Retina (tissue), 1 donor: ENCODE measurements at places on chromosomes 11 and 22.

DNA sequence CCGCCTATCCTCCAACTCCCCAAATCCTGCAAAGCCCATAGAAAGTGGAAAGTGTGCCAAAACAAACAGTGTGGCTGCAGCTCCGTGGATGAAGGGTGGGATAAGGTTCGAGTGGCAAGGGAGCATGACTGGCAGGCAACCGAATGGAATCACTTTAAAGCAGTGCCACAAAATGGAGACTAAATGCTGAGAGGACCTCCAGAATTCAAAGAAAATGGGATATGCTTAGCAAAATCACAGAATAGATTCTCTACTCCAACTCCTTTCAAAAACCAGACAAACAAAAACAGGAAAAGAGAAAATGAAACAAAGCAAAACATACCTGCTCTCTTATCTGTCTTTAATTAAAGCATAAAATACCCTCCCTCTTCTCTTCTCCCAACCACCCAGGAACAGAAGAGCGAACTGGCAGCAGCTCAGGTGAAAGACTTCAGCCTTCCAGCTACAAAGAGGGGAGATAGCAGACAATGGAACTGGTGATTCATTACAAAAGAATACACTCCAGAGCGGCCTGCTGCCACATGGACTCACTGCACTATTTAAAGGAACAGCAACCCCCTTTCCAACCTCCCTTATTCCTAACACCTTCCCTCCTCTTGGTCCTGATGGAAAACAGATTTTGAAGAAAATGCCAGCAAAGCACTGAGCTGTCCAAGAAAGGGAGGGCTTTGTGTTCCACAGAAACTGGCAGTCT, 118.5 kb downstream of the APOL5 start:
- peak; percentile 65 for DNase-seq

GRCh38 chr11:24833573-24833972, 336.7 kb downstream of the LUZP2 start:
- DNase-seq: no peak

DNA sequence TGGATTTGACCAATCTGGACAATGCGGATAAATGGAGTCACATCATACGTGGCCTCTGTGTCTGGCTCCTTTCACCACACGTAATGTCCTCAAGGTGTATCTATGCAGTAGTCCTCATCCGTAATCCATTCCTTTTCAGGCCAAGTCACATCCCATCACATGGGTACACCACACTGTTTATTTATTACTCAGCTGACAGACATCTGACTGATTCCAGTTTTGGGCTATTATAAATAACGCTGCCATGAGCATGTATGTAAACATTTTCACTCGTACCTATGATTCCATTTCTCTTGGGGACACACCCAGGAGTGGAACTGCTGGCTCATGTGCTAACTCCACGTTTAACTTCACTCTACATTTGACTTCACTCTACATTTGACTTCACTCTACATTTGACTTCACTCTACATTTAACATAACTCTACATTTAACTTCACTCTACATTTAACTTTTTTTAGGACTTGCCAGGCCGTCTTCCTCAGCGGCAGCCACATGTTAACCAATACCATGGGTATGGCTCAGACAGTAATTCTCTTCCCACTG, 52.1 kb downstream of the SHANK2 start:
- DNase-seq: no peak

DNA sequence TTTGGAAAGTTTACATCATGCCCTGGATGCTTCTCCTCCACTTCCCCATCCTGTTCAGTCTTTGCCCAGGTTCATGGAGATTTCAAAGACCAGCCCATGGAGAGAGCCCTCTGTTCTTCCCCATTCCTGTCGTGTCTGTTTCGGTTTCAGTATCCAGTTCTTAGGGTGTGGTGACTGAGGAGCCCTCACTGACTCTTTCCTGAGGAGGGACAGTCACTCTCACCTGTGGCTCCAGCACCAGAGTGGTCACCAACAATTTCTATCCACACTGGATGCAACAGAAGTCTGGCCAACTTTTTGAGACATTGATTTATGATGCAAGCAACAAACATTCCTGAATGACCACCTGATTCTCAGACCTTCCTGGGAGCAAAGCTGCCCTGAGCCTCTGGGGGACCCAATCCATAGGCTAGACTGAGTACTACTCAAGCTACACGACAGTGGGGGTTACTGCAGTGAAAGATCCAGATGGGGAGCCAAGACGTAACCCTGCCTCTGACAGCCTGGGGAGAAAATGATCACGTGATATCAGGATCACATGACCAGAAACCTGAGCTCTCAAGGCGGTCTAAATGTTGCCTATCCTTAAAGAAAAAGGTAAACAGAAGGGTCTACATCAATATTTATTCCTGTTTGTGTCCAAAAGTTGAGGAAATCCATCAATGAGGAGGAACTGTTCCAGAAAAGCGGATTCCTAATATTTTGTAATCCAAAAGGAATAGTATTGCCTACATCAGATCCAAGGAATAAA, 76.2 kb upstream of the VPREB1 start:
- no peak for DNase-seq

DNA sequence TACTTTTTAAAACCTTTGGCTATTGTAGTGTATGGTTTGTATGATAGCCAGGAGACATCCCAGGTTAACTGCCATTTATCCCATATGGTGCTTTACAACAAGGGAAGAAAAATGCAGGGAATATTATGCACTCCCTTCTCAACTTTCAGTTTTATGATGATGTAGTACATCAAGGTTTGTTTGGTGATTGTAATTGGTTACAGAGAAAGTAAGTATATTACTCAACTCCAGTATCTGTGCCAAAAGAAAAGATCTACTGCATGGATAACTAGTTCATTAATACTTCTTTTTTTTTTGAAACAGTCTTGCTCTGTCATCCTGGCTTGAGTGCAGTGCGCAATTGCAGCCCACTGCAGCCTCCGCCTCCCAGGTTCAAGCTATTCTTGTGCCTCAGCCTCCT, 65.3 kb downstream of the BCL2L13 start:
- DNase-seq: no peak

GRCh38 chr22:48644108-48644507, 1183.6 kb downstream of the BRD1 start:
- DNase-seq: no peak

DNA sequence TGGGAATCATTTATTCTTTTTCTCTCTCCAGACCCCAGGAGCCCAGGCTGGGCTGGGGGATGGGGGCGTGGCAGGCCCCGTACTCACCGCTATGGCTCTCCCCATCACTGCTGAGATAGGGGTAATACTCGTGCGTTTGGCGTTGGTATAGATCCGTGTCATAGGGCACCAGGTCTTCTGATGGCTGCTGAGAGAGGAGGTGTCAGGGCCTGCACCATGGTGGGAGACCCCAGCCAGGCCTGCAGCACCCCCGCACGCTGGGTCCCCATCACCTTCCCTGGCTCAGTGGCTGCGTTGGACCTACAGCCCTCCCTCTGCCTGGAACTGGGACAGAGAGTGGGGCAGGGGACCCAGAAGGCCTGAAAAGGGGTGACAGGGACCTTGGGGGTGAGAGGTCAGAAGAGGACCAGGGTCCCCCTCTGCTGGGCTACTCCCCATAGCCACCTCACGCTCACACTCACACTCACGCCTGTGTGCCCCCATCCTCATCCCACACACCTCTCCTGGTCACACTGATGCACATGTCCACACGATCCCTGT, 2.7 kb downstream of the SPI1 start:
- peak; percentile 1 for DNase-seq

GRCh38 chr22:38040953-38041759, 16.0 kb upstream of the PICK1 start:
- DNase-seq: no peak

DNA sequence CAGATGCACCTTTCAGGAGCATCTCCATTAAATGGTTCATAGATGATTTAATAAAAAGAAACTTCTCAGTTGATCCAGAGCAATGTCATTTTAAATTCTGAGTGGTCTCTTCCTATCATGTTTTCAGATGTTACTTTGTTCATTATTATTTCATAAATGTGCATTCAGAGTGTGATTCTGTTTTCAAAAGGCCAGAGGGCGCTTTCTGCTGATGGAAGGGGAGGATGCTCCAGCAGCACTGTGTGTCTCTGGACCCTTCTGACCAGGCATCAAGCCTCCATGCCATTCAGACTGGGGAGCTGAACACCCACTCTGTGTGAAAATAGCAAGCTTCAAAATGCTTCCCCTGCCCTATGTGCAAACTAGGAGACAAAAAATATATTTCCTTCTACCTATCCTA, 23.9 kb upstream of the CRTAM start:
- peak; percentile 7 for DNase-seq

- DNase-seq: no peak
Observed at GRCh38 chr11:85464283-85464682, 162.9 kb downstream of the DLG2 start.

- peak; percentile 43 for DNase-seq
Observed at GRCh38 chr22:37186228-37186996, 1.6 kb downstream of the C1QTNF6 start.

GRCh38 chr22:33874206-33874605, 46.1 kb downstream of the LARGE1 start:
- no peak for DNase-seq

DNA sequence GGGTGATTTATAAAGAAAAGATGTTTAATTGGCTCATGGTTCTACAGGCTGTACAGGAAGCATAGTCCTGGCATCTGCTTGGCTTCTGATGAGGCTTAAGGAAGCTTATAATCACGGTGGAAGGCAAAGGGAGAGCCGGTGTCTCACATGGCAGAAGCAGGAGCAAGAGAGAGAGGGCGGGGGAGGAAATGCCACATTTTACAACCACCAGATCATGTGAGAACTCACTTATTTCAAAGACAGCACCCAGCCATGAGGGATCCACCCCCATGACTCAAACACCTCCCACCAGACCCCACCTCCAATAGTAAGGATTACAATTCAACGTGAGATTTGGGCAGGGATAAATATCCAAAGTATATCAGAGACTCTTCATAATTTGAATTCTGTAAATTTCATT, 200.7 kb downstream of the MSANTD4 start:
- no peak for DNase-seq

DNA sequence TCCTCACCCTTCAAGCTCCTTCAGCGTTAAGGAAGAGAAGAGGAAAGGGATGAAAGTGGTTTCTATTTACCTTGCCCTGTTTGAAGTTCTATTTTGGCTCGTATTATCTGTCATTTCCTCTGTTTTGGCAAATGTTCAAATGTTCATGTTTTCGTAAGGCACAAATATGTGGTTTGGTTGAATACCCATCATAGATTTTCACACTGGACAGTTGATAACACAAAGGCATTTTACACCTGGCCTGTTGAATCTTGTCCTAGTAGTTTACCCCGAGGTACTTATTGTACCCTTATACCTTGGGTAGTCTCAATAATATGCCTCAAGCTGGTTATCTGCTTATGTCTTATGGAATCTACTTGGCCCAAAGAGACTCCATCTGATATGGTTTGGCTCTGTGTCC, 706.9 kb downstream of the METTL15 start:
- DNase-seq: no peak

- DNase-seq: peak; percentile 69
Observed at GRCh38 chr22:16917144-16918003, 90.6 kb downstream of the GAB4 start.

- no peak for DNase-seq
Observed at GRCh38 chr22:25219948-25220442, 556 bp downstream of the CRYBB2 start.

DNA sequence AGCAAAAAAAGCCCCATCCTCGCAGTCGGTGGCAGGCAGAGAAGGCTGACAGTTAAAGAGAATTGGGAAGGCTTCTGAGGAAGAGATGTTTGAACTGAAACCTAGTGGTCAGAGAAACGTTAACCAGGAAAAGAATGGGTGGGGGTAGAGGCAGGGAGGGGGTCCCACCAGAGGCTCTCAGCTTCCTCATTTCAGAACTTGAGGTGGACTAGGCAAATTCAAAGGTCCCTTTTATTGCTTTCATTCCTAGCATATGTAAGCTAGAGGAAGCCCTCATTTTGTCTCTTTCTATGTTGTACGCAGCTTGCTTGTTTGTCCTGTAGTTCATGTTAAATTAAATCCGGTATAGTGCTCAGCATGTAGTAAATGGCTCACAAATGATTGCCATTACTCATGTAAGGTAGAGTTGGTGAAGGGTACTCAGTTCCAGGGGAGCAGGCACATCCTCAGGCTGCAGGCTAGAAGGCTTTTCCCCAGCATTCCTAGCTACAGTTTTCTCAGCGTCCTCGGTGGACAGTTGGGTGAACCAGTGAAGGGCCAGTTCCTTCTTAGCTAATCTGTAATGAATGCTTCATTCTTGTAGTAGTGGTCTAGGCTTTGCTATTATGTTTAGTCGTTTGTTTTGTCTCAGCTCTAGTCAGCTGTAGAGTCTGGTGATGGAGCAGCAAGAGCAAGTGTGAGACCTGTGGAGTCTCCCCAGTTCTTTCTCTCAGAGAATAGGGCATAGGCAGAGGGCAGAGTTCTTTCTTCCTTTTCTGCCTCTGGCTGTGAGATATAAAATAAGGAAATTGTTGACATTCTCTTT, 58.6 kb downstream of the UVRAG start:
- DNase-seq: no peak

- no peak for DNase-seq
Observed at GRCh38 chr22:33461698-33462434, 403.7 kb upstream of the SYN3 start.

- DNase-seq: peak; percentile 86
Observed at GRCh38 chr11:118171269-118172062, 5.0 kb downstream of the SCN2B start.

- peak; percentile 15 for DNase-seq
Observed at GRCh38 chr22:36201630-36202319, at the start of gene APOL4. Gene APOL4, minus strand, starts transcription at chr22:36201809. Its CDS starts 75 bp downstream, at chr22:36201734.

- DNase-seq: no peak
Observed at GRCh38 chr11:490186-490929, 16.7 kb downstream of the RNH1 start.

- DNase-seq: no peak
Observed at GRCh38 chr11:122742301-122743018, 86.9 kb downstream of the UBASH3B start.

- DNase-seq: no peak
Observed at GRCh38 chr22:45265535-45265934, 19.2 kb upstream of the UPK3A start.

DNA sequence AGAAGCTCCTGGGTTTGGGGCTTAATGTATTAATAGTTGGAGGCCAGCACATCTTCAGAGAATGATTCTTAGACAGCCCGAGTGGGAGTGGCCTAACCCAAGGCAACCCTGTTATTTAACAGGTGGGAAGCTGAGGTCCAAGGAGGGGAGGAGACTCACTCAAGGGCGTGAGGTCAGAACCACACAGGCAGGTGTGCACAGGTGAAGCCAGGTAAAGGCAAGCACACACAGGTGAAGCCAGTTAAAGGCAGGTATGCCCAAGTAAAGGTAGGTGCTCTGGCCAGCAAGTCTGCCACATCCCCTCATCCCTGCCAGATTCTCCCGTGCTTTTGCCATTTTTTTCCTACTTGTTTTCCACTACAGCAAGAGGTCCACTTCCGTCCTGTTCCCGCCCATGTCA, 2.9 kb upstream of the SHANK2 start:
- peak; percentile 18 for DNase-seq

- no peak for DNase-seq
Observed at GRCh38 chr11:14927146-14927545, 35.1 kb upstream of the CYP2R1 start.

GRCh38 chr11:91625495-91625894, 599.1 kb upstream of the FAT3 start:
- DNase-seq: no peak

DNA sequence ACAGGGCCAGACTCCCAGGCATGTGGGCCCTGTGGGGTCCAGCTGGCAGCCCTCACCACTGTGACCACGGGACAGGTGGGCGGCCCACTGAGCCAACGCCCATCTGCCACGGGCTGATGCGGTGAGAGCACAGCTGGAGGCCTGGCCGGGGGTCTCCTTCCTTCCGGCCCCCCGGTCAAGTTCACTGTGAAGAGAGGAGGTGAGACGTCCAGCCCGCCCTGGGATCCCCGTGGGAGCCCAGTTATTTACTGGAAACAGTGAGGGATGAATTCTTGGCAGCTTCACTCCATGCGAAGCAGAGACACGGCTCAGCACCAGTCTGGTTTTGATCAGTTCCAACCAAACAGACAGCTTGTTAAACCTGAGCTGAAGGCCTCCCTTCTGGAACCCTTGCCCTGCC, 38.7 kb downstream of the WNT11 start:
- DNase-seq: no peak
